ENCODE measurements at places on chromosomes 16 and 17.

DNA sequence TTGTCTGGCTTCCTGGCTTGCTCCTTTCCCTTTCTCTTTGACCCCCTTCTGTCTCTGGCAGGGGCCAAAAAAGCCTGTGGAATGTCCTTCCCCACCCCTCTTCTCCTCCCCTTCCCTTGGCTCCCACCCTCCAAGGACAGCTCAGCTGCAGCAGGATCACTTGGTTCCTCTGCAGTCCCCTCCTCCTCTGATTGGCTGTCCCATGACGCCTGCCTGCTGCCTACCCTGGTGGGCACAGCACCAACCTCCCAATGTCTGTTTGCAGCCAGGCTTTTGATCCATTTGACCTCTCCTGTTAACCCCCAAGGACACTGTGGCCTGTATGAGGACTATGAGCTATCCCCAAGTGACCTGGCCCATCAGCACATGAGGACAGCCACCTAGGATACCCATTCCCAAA is 14.8 kb upstream of the MTMR4 start:
- DNase-seq = no peak

GRCh38 chr16:48526058-48526957 is 83.7 kb downstream of the N4BP1 start:
- DNase-seq = peak; percentile 18

- no peak for DNase-seq
Observed at GRCh38 chr16:2738615-2739014, 13.8 kb upstream of the SRRM2 start.

GRCh38 chr16:90031186-90031930 is 12.1 kb upstream of the DBNDD1 start:
- DNase-seq = no peak

DNA sequence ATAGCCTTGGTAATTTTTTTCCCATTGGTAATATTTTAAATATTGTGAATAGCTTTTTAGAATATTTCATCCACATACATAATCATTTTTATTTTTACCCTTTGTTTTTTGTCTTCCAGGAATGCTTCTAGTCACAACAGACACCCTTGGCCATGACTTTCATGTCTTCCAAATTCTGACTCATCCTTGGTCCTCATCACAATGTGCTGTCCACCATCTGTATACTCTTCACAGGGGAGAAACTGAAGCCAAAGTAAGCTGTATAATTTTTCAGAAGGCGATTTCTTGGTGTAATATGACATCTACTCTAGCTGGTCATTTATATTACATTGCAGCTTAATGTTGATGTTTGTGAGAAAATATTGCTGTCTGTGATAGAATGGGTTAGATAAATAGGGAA is 269.4 kb downstream of the BCAS3 start:
- no peak for DNase-seq

GRCh38 chr17:66678827-66679226 is 156.1 kb upstream of the CACNG5 start:
- DNase-seq = no peak

GRCh38 chr16:84255050-84255810 is 15.4 kb upstream of the KCNG4 start:
- DNase-seq = no peak

GRCh38 chr17:44518032-44518431 is 14.8 kb upstream of the GPATCH8 start:
- no peak for DNase-seq

GRCh38 chr16:49416001-49416675 is 42.5 kb downstream of the C16orf78 start:
- no peak for DNase-seq

- DNase-seq = no peak
Observed at GRCh38 chr17:81957691-81958432, 3.1 kb downstream of the NOTUM start.

DNA sequence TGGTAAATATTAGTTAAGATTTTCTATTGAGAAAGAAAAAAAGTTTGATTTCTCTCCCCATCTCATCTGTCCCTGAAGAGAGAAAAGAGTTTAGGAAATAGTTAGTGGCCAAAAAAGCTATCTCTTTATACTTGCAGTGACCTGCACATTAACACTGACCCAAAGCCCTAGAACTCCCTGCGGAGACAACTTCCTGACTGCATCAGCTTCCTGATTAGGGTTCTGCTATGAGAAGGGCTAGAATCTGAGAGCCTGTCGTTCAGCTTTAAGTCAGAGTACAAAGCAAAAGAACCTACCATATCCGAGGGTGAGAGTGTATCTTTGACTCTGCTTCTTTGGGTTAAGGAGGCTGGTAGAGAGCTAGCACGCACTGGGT is 24.7 kb downstream of the LIMD2 start:
- DNase-seq = no peak

DNA sequence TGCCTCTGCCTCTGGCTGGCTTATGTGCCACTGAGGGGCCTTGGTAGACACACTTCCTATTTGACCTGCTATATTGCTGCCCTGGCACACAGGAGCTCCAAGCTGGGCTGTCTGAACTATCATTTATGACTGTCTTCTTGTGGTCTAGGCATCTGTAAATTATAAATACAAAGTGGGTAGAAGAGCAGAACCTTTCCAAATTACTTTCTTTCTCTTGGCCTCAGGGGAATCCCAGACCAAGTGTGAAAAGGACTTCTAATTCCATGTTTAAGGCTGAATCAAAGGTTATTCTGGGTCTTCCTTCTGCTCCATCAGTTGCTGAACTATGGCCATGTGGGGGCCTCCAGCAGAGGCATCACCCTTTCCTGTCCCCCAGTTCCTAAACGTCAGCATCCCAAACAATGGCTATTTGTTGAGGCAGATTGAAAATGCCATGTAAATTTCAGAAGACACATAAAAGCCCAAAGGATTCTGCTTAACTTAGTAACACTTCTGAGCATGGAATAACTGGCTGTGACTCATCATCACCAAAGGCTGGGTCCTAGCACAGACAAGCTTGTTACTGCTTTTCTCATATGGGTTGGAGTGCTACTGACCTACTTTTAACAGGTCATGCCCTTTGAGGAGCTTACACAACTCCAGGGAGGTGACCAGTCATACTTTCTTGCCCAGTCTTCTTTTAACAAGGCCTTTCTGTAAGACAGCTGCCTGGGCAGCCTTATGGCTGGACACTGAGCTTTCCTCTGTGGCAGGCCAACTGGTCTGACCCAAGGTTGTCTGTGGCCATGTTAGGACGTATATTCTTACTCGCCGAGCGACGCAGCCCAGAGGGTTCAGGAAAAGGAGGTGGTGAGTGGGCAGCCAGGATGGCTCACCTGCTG is 154.8 kb downstream of the VPS53 start:
- DNase-seq = peak; percentile 52

GRCh38 chr17:66488864-66489263 is 186.5 kb downstream of the PRKCA start:
- DNase-seq = no peak

- peak; percentile 66 for DNase-seq
Observed at GRCh38 chr16:4330277-4330874, 14.5 kb downstream of the GLIS2 start.

- DNase-seq = no peak
Observed at GRCh38 chr17:32814836-32815235, 62.1 kb downstream of the MYO1D start.

DNA sequence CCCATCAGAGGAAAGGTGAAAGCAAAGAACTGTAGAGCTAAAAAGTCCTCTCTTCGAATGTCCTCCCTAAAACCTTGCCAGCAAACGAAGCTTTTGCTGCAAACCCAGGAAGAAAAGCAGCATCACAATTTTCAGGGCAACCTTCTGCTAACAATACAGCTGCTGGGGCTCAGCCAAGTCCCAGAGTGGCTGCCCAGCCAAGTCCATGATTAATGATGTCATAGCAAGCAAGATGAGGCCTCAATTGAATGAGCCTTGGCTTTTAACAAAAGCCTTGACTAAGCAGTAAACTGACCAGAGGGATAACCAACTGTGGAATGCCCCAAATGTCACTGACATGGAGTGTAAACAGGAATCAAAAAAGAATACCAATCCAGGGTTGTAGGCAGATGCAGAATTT is 342.7 kb downstream of the PMP22 start:
- DNase-seq = no peak

DNA sequence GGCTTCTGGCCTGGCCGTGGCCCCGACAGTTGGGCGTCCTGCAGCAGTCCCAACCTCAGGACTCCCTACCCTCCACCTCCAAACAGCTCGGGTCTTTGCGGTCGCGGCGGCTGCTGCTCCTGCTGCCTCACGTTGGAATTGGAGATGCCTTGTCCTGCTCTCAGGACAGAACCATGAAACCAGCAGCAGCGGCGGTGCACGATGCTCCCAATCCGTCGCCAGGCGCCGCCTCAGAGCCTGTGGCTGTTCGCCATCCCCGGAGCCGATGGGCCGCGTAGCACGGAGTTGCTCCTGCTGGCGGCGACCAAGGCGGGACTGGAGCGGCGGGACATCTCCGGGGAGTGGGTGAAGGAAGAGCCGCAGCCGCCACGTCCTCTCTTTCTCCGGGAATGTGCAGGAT is 1965.9 kb downstream of the TP53TG3F start:
- DNase-seq = no peak

GRCh38 chr17:19868079-19868395 is 301 bp upstream of the ULK2 start:
- DNase-seq = no peak

DNA sequence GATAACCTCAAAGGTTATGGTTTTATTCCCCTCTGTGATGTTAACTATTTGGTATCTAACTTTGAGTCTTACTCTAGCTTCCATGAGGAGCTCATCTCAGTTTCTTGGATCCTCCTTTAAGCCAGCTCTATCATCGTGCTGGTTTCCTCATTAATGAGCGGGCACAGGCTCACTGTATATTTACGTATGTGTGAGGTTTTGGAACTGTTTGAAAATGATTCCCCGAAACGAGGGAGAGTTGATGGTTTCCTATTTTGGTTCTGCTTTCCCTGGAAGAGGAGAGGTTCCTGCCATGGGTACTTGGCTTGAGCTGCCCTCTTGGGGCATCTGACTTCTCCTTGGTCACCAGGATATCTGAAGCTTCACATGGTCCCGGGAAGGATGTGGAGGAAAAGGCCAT is 32.7 kb upstream of the PIK3R6 start:
- DNase-seq = no peak

GRCh38 chr16:22023505-22023904 is 15.6 kb downstream of the MOSMO start:
- no peak for DNase-seq

DNA sequence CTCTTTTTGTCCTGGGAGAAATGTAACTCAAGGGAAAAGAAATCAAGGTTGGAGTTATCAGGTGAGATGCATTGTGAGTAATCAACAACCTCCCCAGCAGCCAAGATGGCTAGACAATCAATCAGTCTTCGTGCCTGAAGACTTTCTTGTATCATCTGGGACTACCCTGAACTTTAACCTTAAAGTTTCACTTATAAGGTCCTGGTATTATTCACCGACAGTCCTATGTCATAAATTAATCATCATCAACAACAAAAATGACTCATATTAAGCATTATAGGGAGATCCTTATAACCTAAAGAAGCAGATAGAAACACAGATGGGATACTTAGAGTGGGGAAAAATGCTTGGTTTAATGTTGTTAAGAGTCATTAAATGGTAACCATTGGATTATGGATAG is 7.7 kb upstream of the TEKT3 start:
- no peak for DNase-seq

DNA sequence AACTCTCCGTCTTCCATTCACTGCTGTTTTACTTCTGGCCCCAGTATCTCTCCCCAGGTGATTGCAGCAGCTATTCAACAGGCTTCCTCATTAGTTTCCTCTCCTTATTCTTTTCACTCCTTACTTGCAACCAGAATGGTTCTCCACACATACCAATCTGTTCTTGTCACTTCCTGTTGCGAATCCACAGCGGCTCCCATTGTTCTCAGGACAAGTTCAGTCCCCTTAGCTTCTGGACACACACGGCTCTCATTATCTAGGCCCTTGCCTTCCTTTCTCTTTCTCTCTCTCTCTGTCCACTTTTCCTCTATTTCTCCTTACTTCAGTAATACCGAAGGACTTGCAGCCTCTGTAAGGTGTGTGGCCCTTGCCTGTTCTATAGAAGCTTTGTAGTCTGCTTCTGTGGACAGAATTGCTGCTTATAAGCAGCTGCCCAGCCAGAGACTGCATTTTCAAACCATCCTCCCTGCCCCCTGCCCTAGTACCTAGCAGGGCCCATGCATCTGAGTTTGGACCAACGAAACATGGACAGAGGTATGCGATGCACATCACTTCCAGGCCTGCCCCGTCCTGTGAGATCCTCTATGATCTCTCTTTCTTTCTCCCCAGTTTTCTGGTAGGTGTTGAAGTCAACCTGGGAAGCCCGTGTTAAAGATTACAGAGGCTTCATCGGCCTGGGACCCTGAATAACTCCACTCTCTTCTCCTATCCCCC is 45.7 kb downstream of the VAT1L start:
- DNase-seq = no peak

- DNase-seq = peak; percentile 41
Observed at GRCh38 chr17:40025991-40026815, 11.0 kb downstream of the CSF3 start.

GRCh38 chr17:62648251-62648955 is 20.9 kb downstream of the MRC2 start:
- no peak for DNase-seq

DNA sequence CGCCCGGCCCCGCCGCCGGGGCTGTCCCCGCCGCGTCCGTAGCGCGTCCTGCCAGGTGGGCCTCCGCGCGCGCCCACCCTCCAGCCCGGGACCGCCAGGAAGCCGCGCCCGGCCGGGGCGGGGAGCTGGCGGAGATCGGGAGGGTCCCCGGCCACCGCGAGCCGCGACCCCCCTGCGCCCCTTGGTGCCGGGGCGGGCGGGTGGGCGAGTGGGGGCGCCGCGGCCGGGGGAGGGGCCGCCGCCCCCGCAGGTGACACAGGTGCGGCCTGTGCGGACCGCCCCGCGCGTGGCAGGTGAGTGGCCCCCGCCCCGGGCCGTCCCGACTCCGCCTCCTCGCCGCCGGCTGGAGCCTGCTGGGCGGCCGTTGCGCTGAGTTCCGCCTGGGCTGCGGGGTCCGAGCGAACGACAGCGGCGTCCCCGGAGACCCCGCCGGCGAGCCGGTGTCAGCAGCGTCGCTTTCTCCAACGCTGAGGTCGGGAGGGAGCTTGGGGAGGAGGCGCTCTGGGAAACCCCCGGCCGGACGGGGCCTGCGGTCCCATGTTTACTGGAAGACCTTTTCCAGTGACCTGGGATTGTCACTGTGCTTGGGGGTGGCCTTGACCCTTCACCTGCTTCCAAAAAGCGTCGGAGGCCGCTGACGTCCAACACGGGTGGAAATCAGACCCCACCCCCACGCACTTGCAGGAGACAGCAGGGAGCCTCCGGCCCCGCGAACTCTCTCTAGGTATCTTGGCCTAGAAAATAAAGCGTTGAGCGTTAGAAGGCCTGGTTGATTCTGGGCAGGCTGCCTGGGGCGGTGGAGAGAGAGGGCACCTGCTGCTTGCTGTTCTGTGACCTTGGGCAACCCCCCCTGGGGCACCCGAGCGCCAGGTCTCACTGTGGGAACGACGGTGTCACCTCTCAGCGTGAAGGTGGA is 542 bp downstream of the KLHL36 start:
- peak; percentile 70 for DNase-seq
